ENCODE measurements at places on chromosomes 6 and 20.

DNA sequence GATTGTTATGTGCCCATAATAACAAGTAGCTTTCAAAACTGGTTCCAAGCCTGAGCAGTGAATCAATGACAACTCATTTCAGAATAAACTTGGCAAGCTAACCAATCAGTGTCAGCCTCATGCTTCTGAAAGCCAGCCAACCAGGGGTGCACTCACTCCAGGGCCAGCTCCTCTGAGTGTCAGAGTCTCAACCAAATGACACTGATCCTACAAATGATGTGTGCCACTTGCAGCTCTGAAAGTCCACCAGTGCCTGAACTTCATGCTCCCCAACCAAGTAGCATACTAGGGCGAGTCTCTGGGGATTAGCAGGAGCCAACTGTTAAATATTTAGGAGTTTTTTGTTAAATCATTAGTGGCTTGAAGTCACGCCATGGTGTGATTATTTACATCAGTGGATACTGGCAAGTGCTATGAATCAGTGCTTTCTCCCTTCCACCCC is 4.5 kb downstream of the IYD start:
- no peak for DNase-seq

- no peak for DNase-seq
Measured at GRCh38 chr6:15439410-15440025, 193.6 kb downstream of the JARID2 start.

DNA sequence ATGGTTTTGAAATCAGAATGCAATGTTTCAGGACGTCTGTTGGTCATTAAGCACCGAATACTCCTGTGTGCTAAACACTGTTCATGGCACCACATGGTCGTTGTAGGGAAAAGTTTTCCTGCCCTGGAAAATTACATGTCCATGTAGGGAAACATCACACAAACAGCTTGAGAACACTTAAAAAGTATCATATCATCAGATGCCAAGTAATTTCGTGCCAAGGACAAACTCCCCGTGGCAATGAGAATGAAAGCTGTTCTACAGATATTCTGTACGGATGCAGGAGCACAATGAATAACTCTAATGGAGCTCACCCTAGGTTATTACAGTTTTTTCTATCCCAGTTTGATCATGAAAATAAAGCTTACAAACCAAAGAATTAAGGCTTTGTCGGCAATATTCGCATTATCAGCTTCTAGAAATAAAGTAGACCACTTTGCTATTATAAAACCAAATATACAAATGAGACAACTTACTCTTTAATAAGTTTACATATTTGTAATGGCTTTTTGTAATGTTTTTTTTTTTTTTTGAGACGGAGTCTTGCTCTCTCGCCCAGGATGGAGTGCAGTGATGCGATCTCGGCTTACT is 4.6 kb upstream of the DST start:
- no peak for DNase-seq

DNA sequence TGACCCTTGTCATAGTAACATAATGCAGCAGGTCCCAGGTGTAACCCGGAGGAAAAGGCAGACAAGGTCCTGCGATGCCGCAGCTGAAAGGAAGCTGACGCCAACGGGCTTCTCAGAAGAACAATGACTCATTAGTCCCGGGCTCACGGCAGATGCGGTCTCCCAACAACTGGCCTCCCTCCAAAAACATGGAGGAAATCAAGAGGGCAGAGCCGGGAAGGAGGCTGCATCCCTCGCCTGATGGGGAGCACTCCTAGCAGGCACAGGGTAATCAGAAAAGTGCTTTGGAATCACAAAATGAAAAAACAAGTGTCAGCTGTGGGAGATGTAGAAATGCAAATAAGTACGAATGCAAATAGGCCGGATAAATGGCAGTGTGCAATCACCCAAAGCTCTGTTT is 165.2 kb upstream of the AGPAT4 start:
- no peak for DNase-seq

GRCh38 chr6:47348316-47348863 is 38.7 kb upstream of the TNFRSF21 start:
- no peak for DNase-seq

DNA sequence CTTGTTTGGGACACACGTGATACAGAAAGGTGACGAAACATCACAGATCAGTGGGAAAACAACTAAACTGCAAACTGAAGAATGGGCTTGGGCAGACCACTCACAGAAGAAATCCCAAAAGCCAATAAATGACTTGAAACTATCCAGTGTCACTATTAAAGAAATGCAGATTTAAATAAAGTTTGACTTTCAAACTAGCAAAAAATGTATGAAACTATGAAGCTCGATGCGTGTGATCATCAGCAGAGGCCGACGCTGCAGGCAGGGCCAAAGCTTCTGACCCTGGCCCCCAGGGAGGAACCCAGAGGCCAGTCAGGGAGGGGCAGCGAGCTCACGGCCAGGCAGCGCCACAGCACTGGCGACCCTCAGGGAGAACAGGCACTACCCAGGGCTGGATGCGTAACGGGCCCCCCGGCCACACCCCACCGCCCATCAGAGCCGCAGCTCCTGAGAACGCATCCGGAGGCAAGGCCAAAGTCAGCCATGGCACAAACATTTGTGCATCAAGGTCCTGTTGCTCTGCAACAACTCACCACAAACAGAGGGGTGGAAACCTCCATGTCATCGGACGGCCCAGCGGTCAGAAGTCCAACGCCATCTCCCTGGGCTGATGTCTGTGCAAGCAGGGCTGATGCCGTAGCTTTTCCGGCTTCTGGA is 94.1 kb downstream of the YTHDF1 start:
- DNase-seq: no peak

DNA sequence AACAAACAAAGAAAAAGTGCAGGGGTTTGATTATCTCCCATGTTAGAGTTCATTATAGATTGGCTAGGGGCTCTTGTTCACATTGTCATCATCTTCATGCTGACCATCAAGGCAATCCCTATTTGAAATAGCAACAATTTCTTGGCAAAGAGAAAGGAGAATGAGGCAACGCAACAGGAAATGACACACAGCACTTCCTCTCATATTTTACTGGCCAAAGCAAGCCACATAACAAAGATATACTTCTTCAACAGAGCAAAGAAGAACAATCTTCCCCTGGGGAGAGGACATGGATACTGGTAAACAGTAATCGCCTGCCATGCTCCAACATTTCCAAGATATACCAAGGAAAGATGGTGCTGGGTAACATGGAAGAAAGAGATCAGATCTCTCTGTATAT is 29.8 kb downstream of the EPM2A start:
- no peak for DNase-seq

DNA sequence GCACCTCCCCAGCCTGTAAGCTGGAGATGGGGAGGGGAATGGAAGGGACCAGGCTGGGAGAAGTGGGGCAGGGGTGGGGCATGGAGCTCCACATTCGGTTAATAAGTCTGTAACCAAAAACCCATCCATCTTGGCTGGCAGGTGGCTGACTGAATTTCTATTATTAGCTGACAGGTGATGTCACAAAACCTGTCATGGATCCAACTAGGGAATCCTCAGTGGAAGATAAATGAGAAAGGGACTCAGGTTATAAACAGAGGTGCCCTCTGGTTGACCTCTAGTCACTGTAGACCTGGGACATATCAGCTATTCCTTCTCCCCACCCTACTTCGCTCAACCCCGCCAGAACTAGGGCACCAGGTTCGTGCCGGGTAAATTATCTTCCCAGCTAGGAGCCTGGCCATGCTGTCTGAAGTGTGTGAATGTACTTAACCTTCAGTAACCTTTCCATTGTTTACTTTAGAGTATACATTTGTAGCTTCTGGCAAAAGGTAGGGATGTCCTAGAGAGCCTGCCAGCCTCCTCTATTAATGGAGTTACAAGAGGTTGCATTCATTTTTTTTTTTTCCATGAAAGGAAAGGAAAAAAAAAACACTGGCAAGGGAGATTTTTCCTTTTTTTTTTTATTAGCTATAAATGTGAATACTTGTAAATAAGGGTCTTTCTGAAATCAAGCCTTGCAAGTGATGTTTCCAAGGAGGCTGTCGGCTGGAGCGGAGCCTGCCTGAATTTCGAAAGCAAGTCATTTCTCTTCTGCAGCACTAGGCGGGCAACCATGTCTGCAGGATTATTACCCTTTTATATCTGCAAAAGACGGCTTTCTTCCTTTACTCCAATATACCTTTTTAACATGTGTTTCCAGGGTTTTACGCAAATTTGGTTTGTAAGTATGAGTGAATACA is 135.9 kb downstream of the TMEM242 start:
- DNase-seq: no peak

DNA sequence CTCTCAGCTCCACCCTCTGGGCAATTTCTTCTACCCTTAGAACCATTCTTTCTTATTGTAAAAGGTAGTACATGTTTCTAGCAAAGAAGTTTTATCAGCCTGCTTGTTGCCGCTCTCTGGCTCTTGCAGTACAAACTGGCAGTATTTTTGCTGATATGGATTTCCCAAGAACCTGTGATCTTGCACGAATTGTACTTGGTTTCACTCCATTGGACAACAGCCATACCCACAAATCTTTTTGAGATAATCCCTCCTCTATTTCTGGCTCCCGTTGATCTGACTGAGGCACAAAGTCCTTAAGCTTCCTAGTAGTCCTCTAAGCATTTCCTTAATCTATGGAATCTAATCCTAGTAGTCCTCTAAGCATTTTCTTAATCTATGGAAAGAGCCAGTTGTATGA is 487.0 kb upstream of the PTCHD4 start:
- DNase-seq: no peak

DNA sequence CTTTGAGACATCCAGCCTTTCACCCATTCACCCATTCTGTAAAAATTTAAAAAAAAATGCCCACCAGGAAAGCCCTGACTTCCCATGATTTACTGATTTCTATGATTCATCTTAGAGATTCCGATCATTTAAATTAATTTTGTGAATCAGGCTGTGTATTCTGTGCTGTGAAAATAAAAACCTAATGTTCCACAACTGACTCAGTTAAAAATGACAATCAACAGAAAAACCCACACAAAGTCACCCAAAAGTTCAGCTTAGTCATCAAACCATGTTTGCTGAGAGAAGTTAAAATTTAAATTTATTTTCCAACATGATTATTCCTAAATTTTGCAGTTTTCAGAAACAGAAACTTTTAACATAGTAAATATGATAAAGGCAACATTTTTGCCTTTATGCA is 509.9 kb downstream of the TENT5A start:
- DNase-seq: no peak

- no peak for DNase-seq
Measured at GRCh38 chr20:43909720-43910119, 4.9 kb upstream of the TOX2 start.

DNA sequence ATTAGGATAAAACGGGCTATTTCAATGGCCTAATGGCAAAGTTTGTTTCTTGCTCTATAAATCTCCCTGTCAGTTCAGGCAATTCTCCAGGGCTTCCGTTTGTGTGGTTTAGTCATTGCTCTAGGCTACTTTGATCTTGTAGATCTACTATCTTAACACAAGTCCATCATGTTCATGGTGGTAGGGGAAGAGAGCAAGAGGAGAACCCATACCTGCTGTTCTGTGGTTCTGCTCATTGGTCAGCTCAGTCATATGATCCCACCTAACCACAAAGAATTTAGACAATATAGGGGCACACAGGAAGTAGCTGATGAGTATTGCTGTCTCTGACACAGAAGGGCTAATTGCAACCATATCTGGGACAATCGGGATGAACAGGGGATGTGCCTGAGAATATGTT is 4.9 kb upstream of the DEK start:
- DNase-seq: no peak

GRCh38 chr6:153842491-153842890 is 196.5 kb upstream of the OPRM1 start:
- no peak for DNase-seq

GRCh38 chr6:100461278-100461916 is 3.3 kb downstream of the SIM1 start:
- no peak for DNase-seq

DNA sequence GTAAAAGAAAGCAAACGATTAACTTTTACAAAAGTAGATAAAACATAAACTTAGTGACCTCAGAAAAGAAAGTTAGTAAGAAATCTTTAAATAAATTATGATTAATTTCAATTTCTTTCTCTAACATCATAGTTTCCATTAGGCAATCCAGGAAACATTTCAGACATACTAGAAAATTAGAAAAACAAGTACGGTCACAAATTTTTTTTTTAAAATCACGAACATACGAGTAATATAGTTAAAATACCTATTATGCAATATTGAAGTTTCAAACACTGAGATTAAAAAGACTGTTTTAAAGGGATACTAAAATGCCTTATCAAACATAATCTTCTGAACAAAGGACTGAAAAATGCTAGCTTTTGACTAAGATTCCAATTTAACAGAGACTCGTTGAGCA is 26.2 kb downstream of the NOL7 start:
- no peak for DNase-seq

GRCh38 chr6:16670617-16671051 is 90.6 kb downstream of the ATXN1 start:
- no peak for DNase-seq

- no peak for DNase-seq
Measured at GRCh38 chr6:148967541-148967956, 220.7 kb downstream of the UST start.

GRCh38 chr6:47520282-47520681 is 42.7 kb downstream of the CD2AP start:
- no peak for DNase-seq

- DNase-seq: no peak
Measured at GRCh38 chr6:54415517-54415916, 107.3 kb downstream of the TINAG start.

- no peak for DNase-seq
Measured at GRCh38 chr20:36549942-36550789, 8.8 kb downstream of the MYL9 start.

DNA sequence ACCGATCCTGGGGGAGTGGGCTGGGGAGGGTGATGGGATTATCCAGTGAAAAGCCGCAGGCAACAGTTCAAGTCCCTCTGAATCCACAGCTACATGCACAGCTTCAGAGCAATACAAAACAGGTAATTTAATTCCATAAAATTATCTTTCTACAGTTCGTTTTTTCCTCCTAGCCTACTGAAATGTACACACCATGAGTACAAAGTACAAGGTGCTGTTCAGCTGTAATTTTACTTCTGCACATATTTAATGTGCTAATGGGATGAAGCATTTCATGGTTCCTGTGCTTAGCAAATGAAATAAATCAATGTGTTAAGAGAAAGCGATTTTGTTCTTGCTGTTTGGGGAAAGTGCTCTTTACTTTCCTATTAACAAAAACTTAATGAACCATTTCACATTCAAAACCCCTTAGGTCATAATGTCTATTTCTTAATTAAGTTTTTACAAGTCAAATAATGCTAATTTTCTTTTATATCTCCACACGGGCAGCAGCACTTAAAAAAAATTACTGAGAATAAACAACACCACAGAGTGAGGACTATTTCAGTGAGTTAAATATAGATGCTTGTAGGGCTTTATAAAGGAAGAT is 71.8 kb downstream of the INSM1 start:
- no peak for DNase-seq

DNA sequence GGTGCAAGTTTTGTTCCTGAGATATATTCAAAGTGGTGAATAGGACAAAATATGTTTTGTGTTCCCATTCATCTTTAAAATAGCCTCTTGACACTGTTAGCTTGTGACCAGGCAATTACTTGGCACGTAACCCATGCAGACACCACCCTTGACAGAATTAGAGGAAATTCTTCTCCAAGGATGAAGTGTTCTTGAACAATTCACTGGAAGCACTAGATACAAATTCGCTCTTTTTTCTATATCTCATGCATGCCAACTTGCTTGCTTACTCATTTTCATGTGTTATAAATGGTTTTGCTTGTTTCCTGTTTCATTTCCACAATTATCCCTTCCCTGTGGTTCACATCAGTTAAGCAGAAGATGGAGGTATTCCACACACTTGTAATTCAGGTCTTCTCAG is 105.2 kb upstream of the MAN1A1 start:
- no peak for DNase-seq

Measured in stimulated activated CD4-positive, alpha-beta T cell treated with anti-CD3 and anti-CD28 coated beads, Interleukin-12 subunit alpha, Interleukin-12 subunit beta, amount 100 ng/mL, for 48 hours (primary cell).